ENCODE measurements at places on chromosomes 2 and 18.

- no peak for ATAC-seq
These were observed 2.0 kb upstream of the THUMPD2 start for GRCh38 chr2:39780825-39781600.

DNA sequence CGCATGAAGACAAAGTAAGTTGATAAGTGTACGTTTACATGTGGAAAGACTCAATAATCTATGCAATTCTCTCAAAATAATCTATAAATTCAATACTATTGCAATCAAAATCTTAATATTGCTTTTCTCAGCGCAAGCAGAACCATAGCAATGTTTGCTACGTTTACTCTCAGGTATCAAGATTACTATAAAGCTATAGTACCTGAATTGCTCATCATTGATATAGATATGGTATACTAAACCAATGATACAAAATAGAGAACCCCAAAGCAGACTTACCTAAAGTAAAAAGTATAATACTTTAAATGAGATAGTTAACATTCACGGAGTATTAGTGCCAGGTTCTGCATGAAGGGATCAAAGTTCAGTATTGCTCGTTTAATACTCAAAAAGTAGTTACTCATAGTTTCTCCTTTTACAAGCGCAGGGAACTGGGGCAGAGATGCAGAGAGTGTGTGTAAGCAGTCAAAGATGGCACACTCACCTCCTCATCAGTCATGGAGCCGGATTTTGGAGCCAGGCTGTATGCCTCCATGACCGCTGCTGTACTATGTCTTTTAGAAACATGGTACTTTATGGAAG lies 391.0 kb upstream of the ID2 start:
- ATAC-seq, result peak; percentile 34

DNA sequence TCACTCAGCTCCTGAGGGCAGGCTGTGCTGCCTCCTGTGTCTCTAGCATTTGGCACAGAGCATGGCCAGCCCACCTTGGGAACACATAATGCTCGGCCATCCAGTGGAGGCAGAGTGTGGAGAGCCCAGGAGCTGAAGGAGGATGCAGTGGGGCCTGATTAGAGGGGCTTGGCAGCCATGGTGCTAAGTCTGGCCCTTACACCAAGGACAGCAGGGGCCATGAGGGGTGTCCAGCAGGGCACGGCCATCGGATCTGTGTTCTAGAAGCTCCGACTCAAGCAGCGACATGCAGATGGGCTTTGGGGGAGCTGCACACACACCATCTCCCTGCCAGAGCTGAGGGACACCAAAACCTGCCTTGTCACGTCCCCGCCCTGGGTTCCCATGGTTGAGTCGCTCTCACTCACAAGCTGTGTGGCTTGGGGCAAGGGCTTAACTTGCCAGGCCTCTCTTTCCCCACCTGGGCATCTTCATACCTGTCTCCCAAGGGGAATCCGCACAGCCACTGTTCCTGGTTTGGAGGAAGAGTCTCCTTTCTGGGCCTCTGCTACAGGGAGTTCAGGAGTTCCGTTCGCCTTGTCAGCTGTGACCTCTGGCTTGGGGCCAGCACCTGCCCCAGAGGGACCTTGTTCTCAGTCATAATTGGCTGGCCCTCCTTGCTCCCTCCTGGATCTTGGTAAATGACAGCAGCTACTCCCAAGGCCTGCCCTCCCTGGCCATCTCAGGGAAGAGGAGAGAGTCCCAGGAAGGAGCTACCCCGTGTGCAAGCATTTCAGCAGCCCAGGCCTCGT lies 1.3 kb upstream of the TOGARAM2 start:
- no peak for ATAC-seq

DNA sequence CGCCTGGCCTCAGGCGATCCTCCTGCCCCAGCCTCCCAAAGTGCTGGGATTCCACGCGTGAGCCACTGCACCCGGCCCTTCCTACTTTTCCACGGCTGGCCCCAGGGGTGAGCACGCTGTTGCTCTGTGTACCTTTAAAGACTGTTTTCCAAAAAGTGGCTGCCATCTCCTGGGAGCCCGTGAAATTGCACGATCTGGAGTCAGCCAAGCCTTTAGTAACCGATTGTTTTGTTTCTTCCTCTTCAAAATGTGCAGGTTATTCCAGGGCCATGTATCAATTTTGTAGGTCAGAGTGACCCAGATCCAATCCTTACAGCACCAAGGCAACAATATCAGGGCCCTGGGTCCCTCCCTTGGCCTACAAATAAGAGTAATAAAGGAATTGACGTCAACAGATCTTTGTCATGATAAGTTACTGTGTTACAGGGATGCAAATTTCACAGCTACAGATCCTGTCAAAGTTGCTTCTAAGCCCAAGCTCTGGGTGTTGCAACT lies 135.6 kb upstream of the ZNF236 start:
- peak; percentile 33 for ATAC-seq

- ATAC-seq, result no peak
These were observed 22.8 kb upstream of the SCN7A start for GRCh38 chr2:166516712-166517303.

- no peak for ATAC-seq
These were observed 19.4 kb upstream of the TMX3 start for GRCh38 chr18:68734308-68734707.

DNA sequence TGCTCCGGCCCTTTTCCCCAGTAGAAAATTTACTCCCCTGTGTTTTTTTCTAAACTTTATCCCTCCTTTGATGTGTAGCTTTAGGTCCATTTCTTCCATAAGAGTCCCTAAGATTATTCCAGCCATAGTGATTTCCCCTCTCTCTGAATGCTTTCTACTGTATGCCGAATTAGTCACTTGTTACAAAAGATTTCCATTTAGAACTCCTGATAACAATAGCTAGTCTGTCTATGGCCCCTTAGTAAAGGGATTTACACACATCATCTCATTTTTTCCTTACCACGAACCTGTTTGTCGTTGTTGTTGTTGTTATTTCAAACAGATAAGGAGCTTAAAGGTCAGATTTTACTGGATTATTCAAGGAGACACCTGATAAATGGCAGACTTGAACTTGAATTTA lies 256.1 kb downstream of the PAX3 start:
- ATAC-seq, result no peak

- ATAC-seq, result peak; percentile 93
These were observed 147.6 kb upstream of the HDAC4 start for GRCh38 chr2:239548451-239548871.

- ATAC-seq, result peak; percentile 46
These were observed 46.5 kb upstream of the NR4A2 start for GRCh38 chr2:156379071-156379470.

All from activated CD4-positive, CD25-positive, alpha-beta regulatory T cell treated with anti-CD3 and anti-CD28 coated beads, Interleukin-2, amount 50 U/mL, for 24 hours (primary cell).